Occipital lobe (tissue), 3 donors: ENCODE measurements at places on chromosomes 2 and 18. TPM values are rescaled to one million over a fixed set of nuclear protein-coding genes. Genes with fewer than 3 reads are reported as not detected.

Gene CD28
- 0.78 TPM for total RNA-seq

Gene COL6A3
- total RNA-seq, result 23.9 TPM

Gene ACTG2
- 0.62 TPM for total RNA-seq

Gene SCYGR2
- not detected for total RNA-seq

Gene ANKRD62
- total RNA-seq, result 0.16 TPM
